Gastrocnemius medialis (tissue), 4 donors: ENCODE measurements at places on chromosomes 12 and 14.

GRCh38 chr12:77435446-77436091 lies 370.2 kb upstream of the E2F7 start:
- DNase-seq: no peak

DNA sequence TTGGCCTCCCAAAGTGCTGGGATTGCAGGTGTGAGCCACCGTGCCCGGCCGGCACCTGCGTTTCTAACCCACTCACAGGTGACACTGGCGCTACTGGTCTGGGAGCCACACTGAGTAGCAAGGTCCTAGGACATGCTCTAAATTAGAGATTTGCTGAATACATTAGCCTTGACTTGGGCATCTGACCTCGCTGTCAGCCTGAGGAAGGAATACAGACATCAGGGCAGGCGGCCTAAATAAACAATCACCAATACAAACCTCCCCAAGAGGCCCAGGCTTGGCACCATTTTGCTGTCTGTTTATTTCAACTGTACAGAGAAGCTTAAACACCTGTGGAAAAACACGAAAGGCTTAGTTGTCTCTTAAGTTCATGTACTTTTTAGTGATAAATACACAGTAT lies 27.5 kb downstream of the P2RX4 start:
- DNase-seq: no peak

- DNase-seq: no peak
These were observed 161.3 kb upstream of the TMCC3 start for GRCh38 chr12:94811611-94812010.

- no peak for DNase-seq
These were observed 35.6 kb downstream of the PIK3C2G start for GRCh38 chr12:18296909-18297280.

- DNase-seq: no peak
These were observed 21.7 kb downstream of the PPFIBP1 start for GRCh38 chr12:27545665-27546064.

DNA sequence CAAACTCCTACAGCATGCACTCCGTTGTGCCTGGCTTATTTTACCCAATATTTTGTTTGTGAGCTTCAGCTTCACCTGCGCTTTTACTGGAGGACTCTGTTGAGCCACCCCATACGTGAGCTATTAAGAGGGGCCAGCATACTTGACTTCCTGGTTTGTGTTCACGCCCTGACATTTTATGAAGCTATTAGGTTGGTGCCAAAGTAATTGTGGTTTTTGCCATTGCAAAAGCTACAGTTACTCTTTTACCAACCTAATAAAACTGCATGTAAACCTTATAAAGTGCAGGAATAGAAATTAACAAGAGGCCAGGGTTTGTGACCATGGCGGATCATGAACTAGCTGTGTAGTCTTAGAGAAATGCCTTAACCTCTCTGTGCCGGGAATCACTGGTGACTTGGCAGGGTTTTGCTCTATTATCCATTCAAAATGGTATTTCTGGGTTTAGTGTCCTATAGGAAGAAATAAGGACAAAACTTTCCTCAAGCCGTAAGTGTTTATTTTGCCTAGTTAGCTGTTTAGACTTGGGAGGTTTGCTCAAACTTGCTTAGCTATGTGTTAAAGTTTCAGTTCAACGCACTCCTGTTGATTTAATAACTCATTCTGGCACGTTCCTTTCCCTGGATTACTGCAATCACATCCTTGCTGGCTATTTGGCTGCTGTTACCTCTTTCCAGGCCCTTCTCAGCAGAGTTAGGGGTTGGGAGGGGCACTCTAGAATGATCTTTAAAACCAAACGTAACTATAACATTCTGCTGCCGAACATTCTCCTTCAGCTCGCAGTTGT lies 1027.6 kb downstream of the BCL11B start:
- no peak for DNase-seq

DNA sequence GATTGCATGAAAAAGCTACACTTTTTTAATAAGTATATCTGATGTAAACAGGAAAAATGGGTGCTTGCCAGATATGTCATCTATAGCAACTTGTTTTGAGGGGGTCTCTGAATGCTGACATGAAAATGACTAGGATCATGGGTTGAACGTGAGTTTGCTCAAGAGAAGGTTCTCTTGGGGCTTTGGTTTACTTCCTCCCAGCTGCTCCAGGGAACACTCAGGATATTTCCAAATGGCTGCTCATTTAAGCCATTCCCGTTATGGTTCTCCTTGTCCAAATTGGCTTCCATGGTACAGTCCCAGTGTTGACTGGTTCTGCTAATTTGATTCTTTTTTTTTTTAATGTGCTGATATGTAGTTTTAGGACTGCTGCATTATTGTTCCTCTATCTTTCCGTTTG lies 118.3 kb downstream of the ETV6 start:
- no peak for DNase-seq

- no peak for DNase-seq
These were observed 2.3 kb upstream of the LHX5 start for GRCh38 chr12:113473942-113474341.
